Activated CD4-positive, alpha-beta T cell treated with anti-CD3 and anti-CD28 coated beads, Interleukin-2, amount 50 U/mL, for 1 hour (primary cell): ENCODE measurements at places on chromosomes 11 and 22.

DNA sequence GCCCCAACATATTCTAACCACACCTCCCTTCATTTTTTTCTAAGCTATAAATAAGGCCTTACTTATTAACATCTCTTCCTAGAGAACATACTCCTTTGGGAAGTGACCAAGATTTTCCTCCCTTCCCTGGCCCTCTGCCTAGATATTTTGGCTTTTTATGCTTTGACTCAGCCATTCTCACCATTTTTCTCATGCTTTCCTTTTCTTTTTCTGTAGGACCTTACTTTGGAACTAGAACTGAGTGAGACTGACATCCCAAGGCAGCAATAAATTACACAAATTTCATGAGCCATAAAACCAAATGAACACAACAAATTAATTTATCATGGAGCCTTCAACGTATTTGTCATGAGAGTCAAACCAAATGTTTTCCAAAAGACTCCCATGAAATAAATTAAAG, 142.7 kb upstream of the CTSC start:
- DNase-seq = no peak

DNA sequence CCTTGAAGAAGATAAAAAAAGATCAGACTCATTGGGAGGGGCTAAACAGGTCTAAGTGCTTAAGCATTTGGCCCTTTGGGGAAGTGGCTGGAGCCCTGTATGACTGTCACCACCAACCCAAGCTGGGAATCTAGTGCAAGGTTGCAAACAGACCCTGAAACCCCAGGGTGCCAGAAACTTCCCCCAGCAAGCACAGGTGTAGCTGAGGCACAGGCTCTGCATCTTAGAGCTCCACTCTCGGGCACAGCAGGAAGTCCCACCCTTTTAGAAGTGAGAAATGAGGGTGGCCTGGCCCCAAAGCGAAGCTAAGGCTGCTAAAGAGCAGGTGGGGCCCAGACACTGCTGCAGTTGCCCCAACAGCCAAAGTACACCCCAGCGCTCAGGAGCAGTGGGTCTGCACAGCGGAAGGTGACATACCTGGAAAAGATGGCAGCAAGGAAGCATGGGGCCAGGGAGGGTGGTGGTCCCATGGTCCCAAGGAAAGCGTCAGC, 5.8 kb upstream of the KDM2A start:
- no peak for DNase-seq

- no peak for DNase-seq
Observed at GRCh38 chr22:23155143-23155542, 9.9 kb downstream of the RAB36 start.

- DNase-seq = peak; percentile 29
Observed at GRCh38 chr11:122749005-122749687, 89.2 kb upstream of the CRTAM start.

- DNase-seq = no peak
Observed at GRCh38 chr11:9750551-9750950, 86.7 kb downstream of the SWAP70 start.

DNA sequence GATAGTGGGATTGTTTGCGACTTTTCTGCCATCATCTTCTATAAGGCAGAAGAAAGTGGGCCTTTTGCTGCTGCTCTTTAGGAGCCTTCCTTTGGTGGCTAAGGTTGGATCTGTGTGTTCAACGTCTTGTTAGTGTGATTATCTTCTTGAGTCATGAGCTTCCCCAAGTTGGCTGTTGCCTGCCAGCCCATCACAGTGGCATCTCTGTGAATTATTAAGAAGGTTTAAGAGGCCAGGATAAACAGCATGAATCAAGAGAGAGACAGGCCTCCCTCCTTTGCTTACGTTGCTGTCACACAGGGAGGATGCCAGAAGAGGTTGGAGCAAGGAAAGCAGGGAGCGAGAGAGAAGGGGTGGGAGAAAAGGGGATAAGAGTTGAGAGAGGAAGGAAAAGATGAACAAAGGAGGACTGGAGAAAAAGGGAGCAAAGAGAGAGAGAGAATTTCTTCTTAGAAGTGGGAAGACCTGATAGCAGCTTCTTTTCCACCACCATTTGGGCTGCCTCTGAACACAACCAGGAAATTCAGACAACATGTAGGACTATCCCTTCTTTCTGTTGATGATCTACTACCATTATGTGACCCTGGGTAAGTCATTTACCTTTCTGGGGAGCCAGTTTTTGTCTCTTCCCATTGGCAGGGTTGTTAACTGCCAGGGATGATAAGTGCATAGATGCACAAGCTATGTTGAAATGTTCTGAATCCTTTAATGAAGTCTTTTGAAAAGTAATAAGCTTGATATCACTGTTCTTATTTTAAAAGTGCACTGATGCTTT, 126.5 kb downstream of the NAV2 start:
- DNase-seq = no peak

GRCh38 chr11:87892291-87892690, 283.0 kb downstream of the RAB38 start:
- no peak for DNase-seq

DNA sequence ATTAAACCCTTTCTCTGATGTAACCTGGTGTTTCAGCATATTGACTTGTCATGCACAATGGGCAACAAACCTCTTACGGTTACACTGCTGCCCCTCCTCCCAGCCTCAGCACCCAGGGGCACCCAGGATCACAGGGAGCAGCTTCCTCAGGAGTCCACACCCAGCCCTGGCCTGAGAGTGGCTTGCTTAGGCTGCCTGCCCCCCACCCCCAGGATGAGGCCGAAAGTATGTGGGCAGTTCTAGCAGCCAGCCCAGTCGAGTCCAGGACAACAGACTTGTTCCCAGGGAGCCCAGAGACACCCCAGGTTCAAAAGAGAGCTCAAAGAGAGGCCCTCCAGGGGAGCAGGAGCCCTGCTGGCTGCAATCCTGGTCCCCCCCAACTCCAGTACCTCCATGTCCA, 108.1 kb upstream of the THY1 start:
- no peak for DNase-seq

DNA sequence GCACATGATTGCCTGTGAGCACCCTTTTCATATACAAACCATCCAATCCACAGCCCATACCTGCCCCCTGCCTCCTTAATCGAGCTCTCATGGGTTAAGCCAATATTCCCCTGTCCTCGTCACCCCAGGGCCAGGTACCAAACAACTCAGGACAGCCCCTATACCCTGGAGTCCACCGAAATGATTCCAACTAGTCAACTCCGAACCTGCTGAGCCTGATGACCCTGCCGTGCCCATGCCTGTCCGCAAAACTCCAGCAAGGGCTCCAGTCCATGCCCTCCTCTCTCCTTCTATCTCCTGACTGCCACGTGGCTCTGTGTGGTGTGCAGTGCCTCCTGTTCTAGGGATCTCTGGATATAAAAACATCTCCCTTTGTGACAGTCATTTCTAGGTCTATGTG, 35.5 kb upstream of the SYT13 start:
- DNase-seq = no peak

DNA sequence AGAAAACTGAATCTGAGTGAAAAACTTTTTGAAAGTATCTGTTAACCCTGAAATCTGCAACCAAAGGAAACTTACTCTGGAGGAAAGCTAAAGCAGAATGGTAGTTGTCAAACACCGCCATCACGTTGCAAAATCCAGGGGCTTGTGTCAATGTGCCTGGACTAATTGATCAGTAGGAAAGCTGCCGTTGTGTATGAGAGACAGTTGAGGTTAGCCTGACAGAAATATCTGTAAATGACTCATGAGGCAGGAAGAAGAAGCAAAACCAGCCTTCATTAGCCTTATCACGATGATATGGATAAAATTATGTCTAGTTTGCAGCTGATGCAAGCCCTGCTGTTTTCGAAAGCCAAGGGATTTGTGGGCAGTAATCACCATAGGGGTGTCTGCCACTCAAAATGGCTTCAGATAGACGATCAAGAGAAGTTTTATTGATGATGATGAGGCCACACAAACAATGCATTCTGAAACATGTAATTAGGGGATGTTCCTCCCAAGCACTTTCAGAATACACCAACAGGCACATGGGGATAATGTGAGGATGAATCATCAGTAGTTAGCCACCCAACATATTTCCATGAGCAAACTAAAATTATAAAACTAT, 8.9 kb downstream of the SCGB1A1 start:
- no peak for DNase-seq

- no peak for DNase-seq
Observed at GRCh38 chr11:36385121-36385970, 89.3 kb downstream of the PRR5L start.

DNA sequence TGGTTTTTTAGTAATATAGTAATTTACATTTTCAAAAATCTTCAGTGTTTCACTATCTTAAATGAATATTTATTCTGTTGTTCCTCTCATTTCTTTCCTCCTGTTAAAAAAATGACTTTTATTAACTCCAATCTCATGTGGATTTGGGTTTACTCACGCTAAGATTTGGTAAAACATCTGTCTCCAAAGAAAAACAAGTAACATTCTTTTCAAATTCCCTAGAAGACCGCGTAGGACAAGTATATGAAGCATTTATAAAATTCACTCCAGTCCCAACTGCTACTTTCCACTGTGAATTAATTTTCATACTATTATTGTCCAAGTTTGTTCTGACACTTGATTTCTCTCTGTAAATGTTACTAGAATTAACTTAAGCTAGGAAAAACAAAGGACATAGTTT, 26.2 kb downstream of the SBF2 start:
- no peak for DNase-seq

DNA sequence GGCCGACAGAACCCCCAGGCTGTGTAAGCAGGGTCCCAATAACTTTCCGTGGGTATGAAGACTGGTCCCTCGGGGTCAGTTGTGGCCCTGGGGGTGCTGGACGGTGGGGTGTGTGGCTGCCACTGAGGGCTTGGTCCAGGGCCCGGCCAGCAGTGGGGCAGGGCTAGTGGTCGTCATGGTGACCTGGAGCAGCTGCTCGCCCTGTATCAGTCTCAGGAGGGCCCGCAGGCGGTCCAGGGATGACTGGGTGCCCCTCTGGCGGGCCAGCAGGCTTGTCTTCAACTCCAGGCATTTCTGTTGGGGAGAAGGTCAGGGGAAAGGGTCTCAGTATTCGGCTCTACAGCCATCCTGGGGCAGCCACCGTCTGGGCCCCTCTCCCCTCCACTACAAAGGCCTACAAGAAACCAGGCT, 126.8 kb downstream of the PHF21B start:
- no peak for DNase-seq

GRCh38 chr22:46259374-46259773, 3.8 kb downstream of the PKDREJ start:
- DNase-seq = no peak

DNA sequence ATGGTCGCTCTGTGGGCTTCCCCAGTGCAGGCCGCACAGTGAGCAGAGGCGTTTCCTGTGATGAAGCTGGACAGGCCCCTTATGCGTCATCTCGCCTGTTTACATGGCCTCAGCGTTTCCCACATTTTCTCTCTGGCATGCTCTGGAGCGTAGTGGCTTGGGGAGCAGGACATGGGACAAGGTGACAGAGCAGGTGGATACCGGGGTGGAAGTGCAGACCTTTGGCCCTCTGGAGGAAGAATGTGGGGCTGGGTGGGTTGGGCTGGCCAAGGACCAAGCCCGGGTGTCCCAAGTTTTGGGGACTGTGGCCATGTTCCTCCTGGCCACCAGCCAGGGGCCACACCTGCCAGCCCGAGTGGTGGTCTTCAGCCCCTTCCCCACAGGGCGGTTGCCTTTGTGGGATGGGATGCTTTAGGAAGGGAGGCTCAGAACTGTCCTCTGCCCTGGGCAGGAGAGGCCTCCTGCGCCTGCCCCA, 446.6 kb downstream of the TBC1D22A start:
- no peak for DNase-seq

DNA sequence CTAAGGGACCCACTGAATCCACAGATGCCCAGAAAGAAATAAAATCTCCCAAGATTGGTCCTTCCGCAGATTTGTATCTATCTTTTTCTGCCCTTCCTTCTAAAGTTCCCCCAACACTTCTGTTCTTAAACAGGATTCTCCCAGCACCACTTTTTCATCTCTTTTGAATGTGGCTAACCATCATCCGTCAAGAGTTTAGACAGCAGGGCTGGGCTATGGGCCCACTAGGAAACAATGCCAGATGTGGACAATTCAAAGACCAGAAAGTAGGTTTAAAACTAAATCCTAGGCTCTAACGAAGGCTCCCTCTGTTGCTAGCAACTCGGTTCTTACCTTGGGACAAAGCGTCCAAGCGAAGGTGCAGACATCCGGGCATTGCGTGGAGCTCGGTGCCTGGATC, 100.0 kb downstream of the AMBRA1 start:
- no peak for DNase-seq

DNA sequence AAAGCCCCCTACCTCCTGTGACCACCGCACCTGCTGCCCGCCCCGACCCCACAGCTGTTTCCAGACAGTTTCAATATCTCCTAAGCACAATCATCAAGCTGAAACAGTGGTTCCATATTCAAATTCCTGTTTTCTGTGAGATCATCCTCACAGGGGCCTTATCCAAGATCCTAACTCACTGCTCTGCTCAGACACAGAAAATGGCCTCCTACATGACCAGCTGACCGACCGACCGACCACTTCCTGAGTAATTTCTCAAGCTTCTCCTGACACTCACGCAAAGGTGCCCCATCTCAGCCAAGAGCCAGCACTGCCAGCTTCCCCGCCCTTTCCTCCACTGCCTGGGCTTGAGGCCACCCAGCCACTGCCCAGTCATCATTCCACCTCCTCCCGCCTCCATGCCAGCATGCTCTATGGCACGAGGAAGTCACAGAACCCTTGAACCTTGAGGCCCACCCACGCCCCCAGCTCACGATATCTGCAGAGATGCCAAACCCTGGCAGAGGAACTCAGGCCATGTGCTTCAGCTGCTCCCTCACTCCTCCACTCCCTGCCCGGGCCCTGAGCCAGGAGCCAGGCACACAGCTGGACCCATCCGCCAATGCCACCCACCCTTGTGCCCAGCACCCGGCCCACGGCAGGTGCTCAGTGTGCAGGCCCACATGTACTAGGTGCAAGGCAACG, 14.0 kb downstream of the KIAA0930 start:
- DNase-seq = no peak

GRCh38 chr11:1162491-1163311, 4.9 kb downstream of the MUC5AC start:
- DNase-seq = no peak

GRCh38 chr11:72974487-72975205, 160.4 kb downstream of the ATG16L2 start:
- no peak for DNase-seq

DNA sequence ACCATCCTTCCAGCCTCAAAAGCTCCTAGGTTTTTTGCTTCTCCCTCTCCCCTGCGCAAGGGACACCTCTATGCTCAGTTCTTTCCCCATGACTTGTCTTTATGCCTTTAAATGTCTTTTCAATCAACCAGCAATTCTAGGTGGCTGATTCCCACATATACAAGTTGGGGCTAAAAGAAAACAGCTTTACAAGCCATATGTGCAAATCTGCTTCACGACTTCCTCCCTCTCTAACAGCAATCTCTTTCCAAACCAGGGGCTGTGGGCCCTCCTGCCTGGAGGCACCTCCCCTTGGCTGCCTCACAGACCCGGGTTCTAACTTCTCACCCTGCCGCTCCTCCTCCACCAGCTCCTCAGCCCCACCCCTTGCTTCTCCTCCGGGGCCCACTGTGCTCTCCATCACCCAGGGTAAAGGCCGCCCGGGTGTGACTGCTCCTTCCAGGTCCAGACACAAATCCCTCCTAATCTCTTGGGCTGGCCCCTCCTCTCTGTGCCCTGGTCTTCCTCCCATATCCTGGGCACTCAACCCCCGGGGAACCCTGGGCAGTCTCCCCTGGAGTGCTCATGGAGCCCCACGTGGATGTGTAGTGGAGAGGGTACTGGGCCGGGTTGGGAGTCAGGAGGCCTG, 14.1 kb downstream of the TMPRSS13 start:
- no peak for DNase-seq
